Activated T-helper 1 cell treated with anti-CD3 and anti-CD28 coated beads, Interleukin-2, amount 50 U/mL, for 16 hours (primary cell): ENCODE measurements at places on chromosomes 6 and 20.

- DNase-seq: no peak
Observed at GRCh38 chr6:14002176-14002947, 77.6 kb downstream of the RNF182 start.

- DNase-seq: no peak
Observed at GRCh38 chr20:21100578-21101452, 5.3 kb downstream of the LINC00237 start.

- DNase-seq: peak; percentile 39
Observed at GRCh38 chr20:53939572-53940359, 130.6 kb downstream of the BCAS1 start.

DNA sequence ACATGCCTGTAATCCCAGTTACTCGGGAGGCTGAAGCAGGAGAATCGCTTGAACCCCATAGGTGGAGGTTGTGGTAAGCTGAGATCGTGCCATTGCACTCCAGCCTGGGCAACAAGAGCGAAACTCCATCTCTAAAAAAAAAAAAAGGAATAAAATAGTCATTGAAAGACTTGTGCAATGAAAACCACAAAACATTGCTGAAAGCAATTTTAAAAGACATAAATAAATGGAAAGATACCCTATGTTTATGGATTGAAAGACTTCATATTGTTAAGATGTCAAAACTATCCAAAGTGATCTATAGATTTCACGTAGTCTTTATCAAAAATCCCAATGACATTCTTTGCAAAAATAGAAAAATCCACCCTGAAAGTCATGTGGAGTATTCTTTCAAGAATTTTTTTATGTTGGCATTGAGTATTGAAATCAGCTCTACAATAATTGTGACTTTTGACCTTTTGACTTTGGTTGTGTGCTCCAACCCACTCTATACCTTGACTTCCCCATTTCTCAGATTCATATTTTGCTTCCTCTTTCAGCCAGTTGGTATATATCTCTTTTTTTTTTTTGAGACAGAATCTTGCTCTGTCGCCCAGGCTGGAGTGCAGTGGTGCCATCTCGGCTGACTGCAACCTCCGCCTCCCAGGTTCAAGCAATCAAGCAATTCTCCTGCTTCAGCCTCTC is 45.5 kb upstream of the SLC23A2 start:
- DNase-seq: no peak

- DNase-seq: no peak
Observed at GRCh38 chr6:135163440-135163738, 17.7 kb upstream of the MYB start.

DNA sequence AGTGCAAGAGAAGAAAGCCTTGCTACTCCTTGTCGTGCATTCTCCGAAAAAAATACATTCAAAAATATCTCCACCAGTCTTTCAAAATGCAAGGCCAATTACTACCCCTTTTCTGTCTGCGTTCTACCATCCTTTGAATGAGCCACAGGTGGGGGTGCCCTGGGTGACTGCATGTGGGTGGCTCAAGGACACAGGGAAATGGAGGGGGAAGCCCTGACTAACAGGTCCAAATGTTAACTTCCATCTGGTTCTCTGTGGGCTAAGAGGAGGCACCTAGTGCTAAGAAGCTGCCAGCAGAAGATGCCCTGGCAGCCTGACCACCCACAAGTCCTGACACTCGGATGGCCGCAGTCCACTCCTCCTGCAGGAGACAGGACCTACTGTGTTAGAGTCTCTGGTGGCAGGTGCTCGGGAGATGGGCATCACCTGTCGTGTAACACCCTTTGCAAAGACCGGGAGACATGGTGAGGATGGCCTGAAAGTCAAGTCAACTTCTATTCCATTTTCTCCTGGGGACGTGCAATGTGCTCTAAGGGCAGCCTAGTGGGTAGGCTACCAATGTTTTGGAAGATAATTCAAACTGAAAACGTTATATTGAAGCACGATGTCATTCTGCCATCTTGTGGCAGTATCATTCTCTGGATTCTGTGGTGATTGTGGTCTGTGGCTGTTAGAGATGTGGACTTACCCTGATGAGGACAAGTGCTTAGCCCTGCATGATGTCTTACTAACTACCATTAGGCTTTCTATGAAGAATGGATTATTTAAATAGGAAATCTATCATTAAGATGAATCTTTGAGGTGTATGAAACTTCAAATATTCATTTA is 27.4 kb upstream of the IGF2R start:
- DNase-seq: no peak

- no peak for DNase-seq
Observed at GRCh38 chr6:23002044-23002619, 432.8 kb downstream of the HDGFL1 start.

- DNase-seq: no peak
Observed at GRCh38 chr6:68653074-68653705, 18.1 kb downstream of the ADGRB3 start.

- no peak for DNase-seq
Observed at GRCh38 chr6:43033496-43034189, 12.2 kb downstream of the RRP36 start.

- no peak for DNase-seq
Observed at GRCh38 chr6:17169291-17169690, 67.4 kb downstream of the STMND1 start.

DNA sequence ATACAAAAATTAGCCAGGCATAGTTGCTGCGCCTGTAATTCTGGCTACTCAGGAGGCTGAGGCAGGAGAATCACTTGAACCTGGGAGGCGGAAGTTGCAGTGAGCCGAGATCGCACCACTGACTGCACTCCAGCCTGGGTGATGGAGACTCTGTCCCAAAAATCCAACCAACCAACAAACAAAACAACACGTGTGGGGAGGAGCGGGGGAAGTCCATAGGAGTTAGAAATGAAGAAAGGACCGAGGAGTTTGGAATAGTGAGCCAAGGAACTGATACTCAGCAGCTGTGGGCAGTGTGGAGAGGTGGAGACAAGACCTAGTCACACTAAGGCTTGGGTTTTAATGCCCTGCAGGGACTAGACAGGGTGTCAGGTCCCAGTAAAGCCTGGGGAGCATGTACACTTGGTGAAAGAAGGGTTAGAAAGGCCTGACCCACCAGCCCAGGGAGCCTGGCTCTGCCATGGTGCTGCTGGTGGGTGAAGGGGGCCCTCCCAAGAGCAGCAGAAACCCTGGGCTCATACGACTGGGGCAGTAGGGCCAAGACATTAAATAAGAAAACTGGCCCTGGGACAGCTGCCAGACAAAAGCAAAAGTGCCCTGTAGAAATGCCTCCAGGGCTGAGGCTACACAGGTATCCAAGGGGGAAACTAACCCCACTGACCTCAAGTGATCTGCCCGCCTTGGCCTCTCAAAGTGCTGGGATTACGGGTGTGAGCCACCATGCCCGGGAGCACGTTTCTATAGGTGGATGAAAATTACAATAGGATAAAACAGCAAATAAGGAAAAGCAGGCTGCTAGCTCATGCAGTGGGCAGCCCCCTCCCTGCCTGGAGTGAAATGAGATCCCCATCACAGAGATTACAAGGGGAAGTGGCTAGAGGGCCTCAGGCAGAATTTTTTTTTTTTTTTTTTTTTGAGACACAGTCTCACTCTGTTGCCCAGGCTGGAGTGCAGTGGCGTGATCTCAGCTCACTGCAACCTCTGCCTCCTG is 58.0 kb downstream of the MYH7B start:
- no peak for DNase-seq

DNA sequence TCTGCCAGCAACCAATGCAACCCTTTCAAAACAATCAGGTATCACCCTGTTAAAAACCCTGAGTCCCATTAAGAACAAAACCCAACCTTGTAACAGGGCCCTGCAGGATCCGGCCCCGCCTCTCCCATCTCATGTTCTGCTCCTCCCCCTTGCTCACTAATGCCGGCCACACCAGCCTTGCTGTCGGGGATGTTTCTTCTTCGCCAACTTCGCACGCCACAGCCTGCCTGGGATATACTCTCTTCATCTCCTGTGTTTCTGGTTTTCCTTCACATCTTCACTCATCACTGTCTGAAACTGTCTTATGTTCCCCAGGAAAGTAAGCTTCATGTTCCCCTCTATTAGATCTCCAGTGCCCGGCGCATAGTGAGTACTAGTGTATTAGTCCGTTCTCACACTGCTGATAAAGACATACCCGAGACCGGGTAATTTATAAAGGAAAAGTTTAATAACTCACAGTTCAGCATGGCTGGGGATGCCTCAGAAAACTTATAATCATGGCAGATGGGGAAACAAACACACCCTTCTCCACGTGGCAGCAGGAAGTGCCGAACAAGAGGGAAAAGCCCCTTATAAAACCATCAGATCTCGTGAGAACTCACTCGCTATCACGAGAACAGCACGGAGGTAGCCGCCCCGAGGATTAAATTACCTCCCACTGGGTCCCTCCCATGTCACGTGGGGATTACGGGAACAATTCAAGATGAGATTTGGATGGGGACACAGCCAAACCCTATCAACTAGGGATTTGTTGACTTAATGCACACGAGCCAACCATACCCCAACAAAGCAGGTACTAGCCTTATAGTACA is 5.1 kb downstream of the TP53RK start:
- no peak for DNase-seq

- no peak for DNase-seq
Observed at GRCh38 chr20:59820204-59821041, 113.0 kb downstream of the SYCP2 start.

DNA sequence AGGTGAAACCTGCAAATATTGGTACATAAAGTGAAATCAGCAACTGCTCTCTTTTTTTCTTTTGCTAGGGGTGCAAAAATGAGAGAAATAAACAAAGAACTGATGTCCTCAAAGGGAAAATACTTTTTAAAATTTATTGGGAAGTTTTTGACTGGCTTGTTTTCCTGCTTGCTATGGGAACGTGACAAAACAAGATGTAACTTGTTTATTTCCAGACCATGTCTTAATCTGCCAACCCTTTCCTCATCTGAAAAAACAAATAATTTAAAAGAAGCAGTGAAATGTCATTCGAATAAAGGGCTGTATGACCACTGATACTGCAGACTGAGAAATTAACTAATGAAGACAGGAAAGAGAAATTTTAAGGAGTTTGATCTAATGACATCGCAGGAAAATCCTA is 221.9 kb downstream of the CBLN4 start:
- no peak for DNase-seq

DNA sequence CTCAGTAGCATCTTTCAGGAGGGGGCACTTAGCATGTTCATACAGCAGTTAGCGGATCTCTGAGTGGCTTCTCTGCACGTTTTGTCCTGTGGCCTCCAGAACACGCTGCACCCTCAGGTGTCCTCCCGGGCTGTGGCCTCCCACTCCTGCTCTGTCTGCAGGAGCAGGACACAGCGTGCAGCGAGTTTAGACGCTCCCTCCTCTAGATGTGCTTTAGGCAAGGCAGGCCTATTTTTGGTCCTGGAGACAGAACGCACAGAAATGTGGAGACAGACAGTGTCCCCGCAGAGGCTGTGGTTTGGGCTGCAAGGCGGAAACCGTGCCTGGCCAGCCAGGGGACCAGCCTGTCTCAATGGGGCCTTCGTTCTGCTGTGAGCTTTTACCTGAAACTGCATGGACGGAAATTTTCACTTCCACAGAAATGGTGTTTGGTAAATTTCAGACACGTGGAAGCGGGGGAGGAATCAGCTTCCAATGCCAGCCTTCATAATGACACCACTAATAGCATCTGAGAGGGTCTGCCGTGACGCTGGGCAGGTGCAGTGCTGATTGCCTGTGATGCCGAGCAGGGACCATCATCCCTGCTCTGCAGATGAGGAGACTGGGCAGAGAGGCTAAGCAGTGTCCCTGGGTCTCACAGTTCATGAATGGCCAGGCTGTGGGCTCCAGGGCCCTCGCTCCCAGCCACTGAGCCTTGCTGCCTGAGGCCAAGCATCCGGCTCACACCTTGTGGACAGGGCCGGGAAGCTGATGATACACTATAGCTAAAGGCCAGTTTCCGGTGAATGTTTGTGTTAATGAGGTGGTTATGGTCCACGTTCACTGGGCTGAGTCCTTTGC is 120.9 kb downstream of the SYCP2 start:
- DNase-seq: no peak

- no peak for DNase-seq
Observed at GRCh38 chr20:6490849-6491248, 276.6 kb upstream of the BMP2 start.

DNA sequence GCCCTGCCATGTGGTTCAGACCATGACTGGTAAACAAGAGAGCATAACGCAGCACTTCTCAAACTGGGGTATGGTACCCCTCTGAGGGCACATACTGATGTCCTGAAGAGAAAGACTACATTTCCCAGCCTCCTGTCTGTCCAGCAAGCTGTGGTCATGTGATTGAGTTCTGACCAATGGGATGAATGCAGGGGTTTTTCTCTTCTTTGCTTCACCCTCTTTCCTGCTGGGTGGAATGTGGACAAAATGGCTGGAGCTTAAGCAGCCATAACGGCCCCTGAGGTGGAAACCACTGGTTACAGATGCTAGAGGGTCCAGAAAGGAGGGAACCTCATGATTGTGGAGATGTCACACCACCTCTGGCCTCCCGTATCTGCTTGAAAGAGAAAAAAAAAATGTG is 19.4 kb upstream of the KCNB1 start:
- no peak for DNase-seq

DNA sequence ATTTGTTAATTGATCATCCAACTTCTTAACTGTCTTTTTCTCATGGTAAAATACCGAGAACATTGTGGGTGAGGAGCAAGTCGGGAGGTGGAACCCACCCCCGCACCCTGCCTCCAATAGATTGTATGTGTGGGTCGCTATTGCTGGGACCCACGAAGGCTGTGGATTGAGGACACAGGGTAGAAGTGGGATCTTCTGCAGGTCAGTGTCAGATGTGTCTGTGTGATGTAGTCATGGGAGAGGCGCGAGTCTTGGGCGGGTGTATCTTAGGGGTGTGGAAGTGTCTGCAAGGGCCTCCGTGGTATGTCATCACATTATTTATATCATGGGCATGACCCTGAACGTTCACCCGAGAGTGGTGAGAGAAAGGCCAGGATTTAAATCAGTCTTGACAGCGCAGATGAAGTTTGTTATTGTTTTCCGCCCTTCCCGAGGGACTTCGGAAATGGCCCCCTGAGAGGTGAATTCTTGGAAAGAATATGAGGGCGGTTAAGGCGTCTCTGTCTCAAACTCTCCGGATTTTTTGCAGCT is 472 bp upstream of the PAQR8 start:
- no peak for DNase-seq

DNA sequence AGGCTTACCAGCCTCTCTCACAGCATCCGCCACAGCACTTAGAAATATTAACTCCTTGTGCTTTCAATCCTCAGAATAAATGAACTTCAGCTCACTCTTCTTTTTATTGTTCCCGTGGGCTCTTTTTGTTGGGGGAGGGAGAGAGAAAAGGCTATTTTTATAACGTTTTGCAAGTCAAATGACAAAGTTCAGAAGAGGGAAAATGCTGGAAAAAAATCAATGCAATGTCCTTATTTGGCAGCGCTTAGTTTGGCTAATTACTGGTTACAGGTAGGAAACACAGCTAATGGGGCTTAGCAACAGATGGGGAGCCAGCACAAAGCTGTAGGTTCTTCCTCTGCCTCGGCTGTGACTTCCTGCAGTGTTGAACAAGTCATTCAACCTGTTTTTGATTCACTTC is 1067.0 kb upstream of the MAP3K7 start:
- DNase-seq: no peak

GRCh38 chr6:137415127-137415833 is 78.9 kb downstream of the OLIG3 start:
- peak; percentile 22 for DNase-seq

- DNase-seq: no peak
Observed at GRCh38 chr20:25318471-25319240, 70.8 kb downstream of the PYGB start.

GRCh38 chr6:109002882-109003281 is 91.8 kb downstream of the SESN1 start:
- DNase-seq: no peak
